Tongue (tissue), 3 donors: ENCODE measurements at places on chromosomes 1 and 21. TPM values are rescaled to one million over a fixed set of nuclear protein-coding genes. Genes with fewer than 3 reads are reported as not detected.

DNA sequence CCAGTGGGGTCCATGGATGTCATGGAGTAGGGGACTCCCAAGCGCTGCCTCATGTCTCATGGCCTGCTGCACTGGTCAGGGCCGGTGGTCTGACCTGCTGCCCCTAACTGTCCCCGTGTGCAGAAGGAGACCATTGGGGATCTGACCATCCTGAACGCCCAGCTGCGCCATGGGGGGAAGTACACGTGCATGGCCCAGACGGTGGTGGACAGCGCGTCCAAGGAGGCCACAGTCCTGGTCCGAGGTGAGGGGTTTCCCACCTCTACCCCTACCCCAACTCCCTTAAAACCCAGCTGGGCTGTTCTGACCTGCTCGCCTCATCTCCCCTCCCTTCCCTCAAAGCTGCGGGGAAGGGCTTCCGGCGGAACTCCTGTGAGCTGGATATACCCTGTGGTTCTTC is 18.6 kb downstream of the TMEM81 start:
- DNase-seq: no peak

DNA sequence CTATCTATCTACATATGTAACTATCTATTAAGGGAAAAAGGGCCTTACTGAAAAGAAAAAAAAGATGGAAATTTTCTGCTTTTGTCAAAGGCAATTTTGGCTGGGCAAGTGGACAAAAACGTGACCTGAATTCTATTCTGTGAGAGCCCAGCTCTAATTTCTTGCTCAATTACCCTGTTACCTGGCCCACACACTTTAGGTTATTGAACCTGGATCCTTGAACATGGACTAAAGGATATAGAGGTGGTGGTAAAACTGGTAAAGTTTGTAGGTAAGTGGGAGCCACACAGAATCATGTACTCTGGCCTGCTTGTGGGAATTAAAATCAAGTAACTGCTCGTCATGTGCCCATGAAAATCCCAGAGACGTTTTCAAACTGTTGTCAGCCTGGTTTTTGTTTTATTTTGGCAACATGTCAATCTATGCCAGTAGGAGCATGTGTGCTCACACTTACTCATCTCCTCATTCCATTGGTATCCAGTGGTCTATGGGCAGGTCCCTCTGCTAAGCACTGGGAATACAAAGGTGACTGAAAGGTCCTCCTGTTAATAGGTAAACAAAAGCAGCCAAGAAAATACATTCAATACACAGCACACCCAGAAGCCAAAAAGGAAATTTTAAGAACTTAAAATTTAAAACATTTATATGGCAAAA is 113.7 kb upstream of the WARS2 start:
- DNase-seq: no peak

DNA sequence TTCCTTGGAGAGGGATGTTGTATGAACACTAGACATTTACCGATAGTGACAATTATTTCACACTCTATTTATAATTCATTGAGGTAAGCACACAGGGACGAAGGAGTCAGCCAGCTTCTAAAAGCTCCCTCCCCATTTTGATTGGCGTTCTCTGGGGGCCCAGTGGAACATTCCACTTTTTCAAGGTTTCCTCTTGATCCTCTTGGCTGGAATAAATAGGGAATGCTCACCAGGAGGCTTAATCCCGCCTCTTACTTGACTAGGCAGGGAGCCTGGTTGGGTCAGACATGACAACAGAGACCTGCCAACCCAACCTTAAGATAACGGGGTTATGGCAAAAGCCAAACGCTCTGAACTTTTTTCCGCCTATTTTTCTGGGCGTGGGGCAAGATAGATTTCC is 974 bp downstream of the ACTN2 start:
- DNase-seq: peak; percentile 49

- DNase-seq: no peak
These were observed 33.5 kb upstream of the LAPTM5 start for GRCh38 chr1:30790850-30791778.

- DNase-seq: peak; percentile 31
These were observed 1.2 kb upstream of the HPCAL4 start for GRCh38 chr1:39692152-39693074.

DNA sequence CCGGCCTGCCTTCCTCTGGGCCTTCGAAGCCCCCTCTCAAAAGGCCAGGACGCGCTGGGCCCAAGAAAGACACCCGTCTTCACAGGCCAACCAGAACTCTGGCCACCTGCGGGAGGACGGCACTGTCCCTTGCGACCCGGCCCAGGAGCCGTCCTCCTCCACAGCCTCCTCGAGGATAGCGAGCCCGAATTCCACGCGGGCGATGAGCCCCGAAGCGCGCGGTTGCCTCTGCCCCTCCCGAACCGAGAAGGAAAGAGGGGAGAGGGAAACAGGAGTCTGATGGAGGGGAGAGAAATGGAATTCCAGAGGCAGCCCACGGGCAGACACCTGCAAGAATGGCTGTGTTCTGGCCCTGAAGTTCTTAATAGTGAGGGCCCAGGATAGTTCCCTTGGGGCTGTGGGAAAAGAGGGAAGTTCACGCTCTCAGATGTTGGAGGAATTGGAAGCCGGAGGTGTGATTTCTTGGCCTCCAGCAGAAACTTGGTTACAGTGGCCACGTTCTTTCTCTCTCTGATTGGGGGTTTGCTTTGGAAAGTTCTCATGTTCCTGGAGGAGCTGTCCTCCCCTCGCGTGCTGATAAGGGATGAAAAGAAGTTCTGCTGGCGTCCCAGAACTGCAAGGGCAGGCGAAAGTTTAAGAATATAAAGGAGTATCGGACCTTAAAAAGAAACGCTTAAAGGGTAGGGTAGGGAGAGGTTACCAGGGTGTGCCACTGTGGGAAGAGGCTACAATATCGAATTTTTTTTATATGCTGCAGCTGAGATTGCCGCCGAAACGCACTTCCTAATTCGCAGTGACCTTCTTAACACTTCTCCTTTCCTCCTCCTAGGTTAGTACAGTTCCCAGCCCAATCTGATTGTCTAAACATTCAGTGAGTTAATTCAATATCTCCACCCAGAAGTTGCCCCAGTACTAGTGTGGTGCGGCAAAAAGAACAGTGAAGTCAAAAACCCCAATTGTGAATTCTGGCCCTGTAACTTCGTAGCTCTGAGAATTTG is 5.8 kb upstream of the SLC44A5 start:
- DNase-seq: peak; percentile 65

PEA15 gene
- total RNA-seq: 50.7 TPM

HCRTR1 gene
- total RNA-seq: not detected
